ENCODE measurements at places on chromosomes 1 and 21.
A peak's percentile ranks its signal among the peaks of the same experiment; 100 is the strongest.

DNA sequence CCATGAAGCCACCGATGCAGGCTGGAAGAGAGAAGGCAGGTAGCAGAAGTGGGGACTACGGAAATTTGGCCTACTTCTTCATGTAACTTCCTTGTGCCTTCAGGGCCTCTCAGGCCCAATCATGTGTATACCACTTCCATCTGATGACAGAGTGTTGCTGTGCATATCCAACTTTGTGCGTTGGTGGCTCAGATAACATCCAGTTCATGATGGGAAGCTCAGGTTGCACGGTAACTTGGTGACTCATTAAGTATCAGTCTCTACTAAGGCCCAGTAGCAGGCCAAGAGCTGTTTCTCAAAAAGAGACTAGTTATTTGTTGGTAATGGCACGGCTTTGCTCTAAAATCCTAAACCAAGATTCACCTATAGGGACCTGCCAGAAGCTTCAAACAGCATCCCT is 117.6 kb downstream of the LTN1 start:
- no peak for ATAC-seq

- no peak for ATAC-seq
Observed at GRCh38 chr1:22418933-22419382, 32.7 kb upstream of the ZBTB40 start.

GRCh38 chr1:99614728-99615127 is 31.2 kb upstream of the PALMD start:
- ATAC-seq: no peak

GRCh38 chr1:36135796-36136195 is 10.8 kb upstream of the COL8A2 start:
- no peak for ATAC-seq

DNA sequence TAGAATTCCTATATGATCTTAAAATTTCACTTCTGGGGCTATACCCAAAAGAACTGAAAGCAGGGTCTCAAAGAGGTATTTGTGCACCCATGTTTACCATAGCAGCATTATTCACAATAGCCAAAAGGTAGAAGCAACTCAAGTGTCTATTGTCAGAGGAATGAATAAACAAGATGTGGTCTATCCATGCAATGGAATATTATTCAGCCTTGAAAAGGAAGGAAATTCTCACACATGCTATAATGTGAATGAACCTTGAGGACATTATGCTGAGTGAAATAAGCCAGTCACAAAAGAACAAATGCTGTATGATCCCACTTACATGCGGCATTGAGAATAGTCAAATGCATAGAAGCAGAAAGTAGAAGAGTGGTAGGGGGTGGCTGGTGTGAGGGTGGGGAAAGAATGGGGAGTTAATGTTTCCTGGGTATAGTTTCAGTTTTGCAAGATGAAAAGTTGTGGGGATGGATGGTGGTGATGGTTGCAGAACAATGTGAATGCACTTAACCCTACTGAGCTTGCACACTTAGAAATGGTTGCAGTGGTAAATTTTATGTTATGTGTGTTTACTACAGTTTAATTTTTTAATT is 122.4 kb downstream of the TOMM20 start:
- ATAC-seq: no peak

- ATAC-seq: no peak
Observed at GRCh38 chr1:38950553-38950952, 8.9 kb upstream of the RHBDL2 start.

DNA sequence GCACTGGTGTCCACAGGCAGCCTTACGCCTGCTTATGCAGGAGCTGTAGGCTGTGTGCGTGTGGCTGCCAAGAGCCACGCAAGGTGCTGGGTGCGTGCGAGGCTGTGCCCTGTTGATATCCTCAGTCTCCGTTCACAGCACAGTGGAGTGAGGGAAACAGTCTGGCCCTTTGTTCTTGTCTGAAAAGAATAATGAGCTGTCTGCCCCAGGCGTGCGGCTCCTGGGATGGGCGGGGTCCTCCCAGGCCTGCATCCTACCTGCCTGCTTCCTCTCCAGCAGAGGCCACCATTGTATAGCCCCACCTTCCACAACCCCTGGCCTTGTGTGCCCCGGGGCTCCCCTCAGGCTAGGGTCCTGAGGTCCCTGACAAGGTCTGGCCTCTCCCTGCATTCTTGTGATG is 47.0 kb upstream of the KDM4A start:
- peak; percentile 17 for ATAC-seq

DNA sequence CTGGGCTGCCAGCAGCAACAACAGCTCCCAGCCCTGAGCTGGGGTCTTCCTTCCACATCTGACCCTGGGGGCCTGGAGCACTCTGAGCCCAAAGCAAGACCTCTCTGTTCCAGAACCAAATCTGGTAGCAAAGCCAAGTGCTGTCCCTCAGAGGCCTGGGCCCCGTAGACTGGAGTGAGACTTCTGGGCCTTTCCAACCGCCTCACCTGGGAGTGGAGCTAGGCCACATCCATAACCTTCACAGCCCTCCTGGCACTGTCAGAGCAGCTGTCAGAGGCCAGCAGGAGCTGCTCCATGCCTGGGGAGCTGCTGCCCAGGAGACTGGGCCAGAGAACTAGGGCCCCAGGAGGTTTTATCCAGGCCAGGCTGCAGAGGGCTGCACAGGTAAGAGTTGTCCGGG is 15.4 kb upstream of the SLC5A9 start:
- ATAC-seq: no peak

- no peak for ATAC-seq
Observed at GRCh38 chr1:4975856-4976255, 321.4 kb downstream of the AJAP1 start.

DNA sequence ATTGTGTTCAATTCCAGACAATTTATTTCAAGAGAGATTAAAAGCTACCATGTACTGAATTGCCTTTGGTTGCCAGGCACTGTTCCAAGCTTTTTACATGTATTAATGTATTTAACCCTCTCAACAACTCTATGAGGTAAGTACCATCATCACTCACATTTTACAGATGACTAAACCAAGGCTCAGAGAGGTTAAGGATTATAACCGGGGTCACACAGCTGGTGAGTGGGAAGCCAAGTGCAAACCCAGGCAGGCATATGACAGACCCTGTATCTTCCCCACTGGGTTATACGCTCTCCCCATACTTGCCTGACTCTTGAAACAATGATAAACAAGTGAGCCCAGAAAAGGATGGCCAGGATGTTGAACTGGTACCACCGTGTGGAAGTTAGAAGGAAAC is 16.5 kb downstream of the PLEKHA6 start:
- ATAC-seq: no peak

GRCh38 chr1:7454052-7454815 is 316.9 kb upstream of the VAMP3 start:
- ATAC-seq: no peak

DNA sequence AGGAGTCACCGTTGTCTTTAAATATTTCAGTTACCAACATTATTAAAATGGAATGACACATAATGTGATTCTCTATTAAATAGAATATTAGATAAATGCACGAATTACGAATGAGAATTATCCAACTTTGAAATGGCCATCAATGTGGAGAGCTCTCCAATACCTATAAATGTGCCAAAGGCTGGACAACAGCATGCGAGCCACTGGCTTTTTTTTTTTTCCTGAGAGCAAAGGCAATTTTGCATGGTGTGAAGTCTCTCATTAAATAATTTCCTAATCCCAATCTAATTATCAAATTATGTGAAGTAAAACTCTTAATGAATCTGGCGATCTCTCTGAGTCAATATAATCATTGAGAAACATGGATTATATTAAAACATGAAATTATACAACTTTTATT is 113.5 kb downstream of the KCNT2 start:
- ATAC-seq: no peak

DNA sequence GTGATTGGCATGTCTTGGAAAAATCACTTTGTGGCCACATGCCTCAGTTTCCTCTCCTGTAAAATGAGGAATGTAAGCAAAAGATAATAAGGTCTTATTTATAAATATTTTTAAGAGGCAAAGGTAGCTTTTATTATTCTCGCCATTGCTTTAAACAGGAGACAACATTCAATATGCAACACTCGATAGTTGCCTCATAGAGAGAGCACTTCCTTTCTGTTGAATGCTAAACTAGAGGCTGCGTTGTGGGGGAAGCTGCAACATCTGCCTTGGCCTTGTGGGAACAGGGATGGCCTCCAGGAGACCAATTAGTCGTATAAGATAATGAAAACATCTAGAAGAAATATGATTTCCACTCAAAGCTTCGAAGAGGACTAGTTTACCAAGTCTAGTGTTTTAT is 3.5 kb downstream of the OSCP1 start:
- no peak for ATAC-seq

DNA sequence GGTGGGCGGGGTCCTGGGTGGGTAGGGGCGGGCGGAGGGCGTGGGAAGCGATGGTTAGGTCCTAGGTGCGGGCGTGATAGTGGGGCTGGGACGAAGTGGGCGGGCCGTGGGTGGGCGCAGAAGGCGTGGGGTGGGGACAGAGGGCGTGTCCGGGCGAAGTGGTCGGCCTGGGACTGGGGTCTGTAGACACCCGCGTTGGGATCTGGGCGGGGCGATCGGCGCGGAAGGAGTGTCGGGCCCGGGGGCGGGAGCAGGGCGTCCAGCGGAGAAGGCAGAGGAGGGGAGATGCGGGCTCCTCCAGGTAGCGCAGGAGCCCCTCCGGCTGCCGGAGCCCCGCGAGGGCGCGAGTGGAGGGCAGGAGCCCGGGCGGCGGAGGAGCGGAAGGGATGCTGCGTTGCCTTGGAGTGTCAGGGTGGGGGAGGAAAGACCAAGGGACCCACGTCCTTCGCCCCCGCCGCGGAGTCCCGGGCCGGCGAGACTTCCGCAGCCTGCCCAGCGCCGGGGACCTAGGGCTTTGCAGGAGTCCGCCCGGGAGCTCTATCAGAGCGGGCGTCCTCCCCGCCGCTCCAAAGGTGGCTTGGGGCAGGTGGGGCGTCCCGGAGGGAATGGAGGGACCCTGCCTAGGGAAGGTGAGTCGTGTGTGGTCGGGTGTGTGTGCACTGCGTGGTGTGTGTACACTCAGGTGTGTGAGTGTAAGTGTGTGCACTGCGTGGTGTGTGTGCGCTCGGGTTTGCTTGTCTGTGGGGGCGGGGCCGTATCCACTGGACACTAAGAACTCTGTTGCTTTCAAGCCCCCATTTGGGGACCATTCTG is 27.0 kb upstream of the PRSS38 start:
- ATAC-seq: peak; percentile 74
